ENCODE measurements at places on chromosomes 1 and 21.

GRCh38 chr1:234460652-234461051, 18.3 kb downstream of the TARBP1 start:
- no peak for DNase-seq

GRCh38 chr1:119159111-119159510, 18.7 kb upstream of the WARS2 start:
- no peak for DNase-seq

DNA sequence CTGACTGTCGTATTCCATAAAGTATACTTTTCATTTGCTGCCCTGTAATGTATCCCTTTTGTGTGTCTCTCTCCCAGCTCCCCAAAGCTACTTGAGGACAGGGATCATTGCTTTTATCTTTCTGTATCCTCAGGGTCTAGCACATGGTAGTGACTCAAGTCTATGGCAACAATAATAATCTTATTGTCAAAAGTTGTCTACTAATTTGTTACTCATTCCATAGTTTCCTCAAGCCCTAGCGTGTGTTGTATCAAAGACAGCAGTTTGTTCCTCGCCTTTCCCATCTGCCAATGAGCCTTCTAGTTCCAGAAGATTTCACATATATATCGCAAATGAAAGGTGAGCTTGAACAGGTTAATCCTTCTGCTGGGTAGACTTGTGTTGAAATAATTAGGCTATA, 9.8 kb upstream of the SLC30A1 start:
- no peak for DNase-seq

- no peak for DNase-seq
Measured at GRCh38 chr1:58057826-58058225, 488.7 kb downstream of the OMA1 start.

- DNase-seq: no peak
Measured at GRCh38 chr1:45325851-45326506, 716 bp upstream of the HPDL start.

DNA sequence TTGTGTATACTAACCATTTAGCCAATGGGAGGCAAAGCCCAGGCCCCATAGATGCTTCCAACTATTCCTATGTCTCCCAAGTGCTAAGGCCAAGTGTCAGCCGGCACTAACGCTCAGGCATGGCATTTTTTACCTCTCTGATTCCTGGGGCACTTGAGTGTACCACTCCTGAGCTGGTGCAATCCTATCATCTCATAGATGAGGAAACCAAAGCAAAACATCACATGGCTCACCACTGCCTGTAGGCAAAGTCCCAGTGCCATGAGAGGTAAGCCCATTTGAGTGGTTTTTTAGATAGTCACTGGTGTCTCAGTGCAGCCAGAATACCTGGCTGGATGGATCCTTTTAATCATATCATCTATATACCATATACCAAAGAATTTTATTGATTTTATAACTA, 8.0 kb upstream of the CCN1 start:
- no peak for DNase-seq

GRCh38 chr1:183548116-183548515, 42.1 kb downstream of the NCF2 start:
- no peak for DNase-seq

DNA sequence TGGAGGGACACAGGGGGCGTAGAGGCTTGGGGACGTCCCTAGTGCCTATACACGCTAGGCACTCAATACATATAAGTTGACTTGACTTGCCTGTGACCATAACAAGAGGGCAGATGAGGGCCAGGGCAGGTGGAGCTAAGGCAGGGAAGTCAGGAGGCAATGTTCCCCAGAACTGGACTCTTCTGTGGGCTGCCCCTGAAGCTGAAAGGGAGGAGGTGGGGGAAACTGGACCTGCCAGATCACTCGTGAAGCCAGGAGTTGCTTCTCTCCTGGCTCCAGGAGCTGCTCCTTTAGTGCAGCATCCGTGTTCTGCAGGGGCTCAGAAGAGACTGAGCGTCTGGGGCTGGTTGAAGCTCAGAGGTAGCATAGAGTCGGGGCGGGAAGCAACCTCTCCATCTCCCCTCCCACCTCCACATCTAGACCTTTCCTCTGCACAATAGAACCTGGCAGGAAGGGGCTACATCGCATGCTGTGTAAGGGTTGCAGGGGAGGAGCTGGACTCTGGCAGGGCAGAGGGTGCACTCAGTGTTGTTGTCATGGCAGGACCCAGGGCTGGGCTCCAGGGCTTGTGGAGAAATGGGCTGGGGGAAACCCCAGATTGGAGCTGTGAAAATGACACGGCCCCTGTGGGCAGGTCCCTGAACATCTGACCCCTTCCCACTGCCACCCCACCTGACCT, 2.9 kb upstream of the SEMA4A start:
- no peak for DNase-seq

GRCh38 chr1:185556561-185556960, 177.6 kb upstream of the HMCN1 start:
- DNase-seq: no peak

DNA sequence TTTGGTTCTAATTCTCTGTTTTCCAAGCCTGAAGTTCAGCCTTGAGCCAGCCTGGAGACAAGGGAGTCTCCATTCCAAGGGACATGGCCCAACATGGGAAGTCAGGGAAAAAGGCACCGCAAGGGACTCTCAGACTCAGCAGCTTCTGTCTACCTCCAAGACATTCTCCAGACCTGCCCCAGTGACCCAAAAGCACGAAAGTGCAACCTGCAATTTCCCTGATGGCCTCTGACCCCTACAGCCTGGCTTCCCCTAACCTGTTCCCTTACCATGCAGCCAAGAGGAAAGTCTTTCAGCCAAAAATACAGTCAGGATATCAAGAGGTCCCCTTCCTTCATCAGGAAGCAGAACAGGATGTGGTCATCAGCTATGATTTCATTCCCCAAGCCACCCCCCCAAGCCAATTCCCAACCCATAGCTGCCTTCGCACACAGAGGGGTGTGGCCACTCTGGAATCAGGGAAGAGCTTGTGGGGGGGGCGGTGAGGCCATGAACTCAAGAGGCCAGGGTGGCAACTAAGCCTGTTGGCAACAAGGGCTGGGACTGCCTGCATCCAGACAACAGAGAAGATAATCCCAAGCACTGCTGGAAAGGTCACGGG, 59.2 kb downstream of the TIAM1 start:
- no peak for DNase-seq

DNA sequence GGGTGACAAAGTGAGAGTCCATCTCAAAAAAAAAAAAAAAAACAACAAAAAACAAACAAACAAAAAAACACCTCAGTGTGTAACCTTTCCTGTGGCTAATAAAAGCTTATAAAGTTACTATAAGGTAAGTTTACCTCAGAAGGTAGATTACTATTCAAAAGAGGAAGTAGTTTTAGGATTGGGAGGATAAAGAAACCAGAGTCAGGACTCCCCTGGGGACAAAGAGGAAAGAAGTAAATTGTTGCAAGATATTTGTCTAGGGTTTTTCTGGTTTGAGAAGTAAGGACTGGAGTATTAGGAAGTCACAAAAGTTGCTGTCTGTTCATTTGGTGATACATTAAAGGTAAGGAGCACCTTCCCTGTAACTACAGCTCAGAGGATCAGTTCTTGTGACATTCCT, 23.8 kb upstream of the CENPF start:
- DNase-seq: no peak

DNA sequence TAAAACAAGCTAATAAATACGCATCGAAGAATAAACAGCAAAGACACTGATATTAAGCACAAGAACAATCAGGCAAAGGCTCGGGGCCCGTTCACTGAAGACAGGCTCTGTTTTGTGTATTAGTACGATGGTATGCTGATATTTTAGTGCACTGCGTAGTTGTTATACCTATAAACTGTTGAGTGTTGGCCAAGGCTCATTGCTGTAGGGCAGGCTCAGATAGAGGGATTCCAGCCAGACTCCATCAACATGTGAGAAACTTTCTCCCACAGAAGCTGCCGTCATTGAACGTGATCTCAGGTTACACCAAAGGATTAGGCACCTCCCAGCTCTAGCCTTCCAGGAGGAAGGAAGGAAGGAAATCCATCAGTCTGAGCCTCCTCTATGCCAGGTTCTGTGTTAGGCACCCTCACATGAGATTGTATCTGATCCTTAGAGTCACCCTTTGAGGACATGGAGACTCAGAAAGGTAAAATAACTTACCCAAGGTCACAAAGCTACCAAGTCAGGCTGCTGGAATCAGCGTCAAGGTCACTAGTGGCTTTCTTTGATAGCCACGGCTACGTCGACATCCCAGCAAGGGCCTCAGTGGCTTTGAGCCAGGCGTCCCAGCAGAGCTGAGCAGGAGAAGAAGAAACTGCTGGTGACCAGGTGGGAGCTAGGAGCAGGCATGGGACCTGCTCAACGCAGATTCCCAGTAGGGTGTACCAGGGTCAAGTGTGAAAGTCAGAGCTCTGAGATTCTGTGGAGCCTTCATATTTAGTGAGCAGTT, 14.8 kb downstream of the BCAR3 start:
- DNase-seq: no peak

- no peak for DNase-seq
Measured at GRCh38 chr1:203999618-204000017, 73.3 kb upstream of the SOX13 start.

- no peak for DNase-seq
Measured at GRCh38 chr1:208731981-208732821, 488.0 kb upstream of the PLXNA2 start.

DNA sequence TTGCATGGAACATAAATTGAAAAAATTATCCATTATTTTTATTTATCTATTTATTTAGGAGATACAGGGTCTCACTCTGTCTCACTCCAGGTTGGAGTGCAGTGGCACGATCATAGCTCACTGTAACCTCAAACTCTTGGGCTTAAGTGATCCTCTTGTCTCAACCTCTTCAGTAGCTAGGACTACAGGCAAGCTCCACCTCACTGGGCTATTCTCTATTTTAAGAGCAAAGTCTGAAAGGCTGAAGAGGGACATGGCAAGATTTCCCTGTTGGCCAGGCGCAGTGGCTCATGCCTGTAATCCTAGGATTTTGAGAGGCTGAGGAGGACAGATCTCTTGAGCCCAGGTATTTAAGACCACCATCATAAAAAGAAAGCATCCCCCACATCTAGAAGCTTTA, 14.0 kb upstream of the RC3H1 start:
- no peak for DNase-seq

GRCh38 chr1:76189310-76189709, 114.8 kb downstream of the ST6GALNAC3 start:
- no peak for DNase-seq

Measured in CD8-positive, alpha-beta memory T cell (primary cell).